ENCODE measurements at places on chromosomes 4 and X.

- peak; percentile 49 for DNase-seq
Measured at GRCh38 chr4:38873290-38873944, 5.8 kb downstream of the FAM114A1 start.

- no peak for DNase-seq
Measured at GRCh38 chrX:67044029-67044653, 405.3 kb upstream of the EDA2R start.

DNA sequence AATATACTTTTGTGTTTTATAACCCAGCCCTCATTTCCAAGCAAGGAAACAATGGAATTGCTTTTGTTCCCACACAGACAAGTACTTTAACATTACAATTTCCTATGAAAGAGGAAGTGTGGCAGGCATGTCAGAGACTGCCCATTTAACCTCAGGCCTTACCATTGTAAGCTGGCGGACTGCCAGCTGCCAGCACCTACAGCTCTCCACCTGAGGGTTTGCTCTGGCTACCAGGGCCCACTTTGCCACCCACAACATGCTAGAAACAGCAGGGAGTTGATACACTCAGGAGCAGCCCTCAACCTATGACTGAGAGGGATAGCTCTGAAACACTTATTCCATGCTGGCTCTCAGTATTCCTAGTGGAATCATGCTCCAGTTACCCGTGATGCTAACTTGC, 152.3 kb upstream of the PRDX4 start:
- DNase-seq = peak; percentile 26

DNA sequence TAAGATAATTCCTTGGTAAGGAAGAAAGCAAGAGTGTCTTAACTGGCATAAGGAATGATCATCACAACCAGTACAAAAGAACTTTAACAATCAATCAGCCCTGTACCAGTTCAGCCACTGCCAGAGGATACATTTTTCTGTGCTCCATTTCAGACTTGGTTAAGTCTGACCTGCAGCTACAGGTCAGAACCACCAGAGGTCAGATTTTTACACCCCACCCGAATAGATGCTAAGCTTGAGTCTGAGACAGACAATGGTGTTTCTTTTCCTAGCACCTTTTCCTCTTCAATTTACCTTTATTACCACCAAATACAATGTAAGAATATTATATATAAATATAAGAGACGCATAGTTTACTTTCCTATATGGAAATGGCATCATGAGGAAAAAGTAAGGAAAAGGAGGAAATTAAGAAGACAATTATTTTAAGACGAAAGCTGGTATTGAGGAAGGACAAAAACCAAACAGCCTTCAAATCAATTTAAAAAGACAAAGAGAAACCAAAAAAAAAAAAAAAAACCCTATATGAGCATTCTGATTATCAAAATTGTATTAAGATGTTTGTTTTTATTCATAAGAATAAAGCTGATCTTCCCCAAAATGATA, 215.3 kb upstream of the TTC29 start:
- DNase-seq = peak; percentile 47

- DNase-seq = no peak
Measured at GRCh38 chrX:23396263-23396662, 61.6 kb downstream of the PTCHD1 start.

DNA sequence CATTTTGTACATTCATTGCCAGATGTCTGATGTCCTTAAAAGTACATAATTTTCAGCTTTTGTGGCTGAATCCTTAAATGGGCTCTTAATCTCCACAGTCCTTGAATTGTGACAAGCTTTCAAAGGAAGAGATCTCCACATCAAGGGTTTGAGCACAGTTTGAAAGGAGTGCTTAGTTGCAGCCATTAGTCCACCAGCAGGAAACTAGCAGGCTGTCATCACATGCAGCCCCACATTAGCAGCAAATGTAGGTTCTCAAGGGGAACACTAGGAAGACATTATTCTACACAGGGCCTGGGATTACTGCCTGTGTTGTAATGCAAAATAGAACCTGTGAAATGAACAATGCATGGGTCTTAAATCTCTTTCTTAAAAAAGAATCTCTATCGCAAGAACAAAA, 173.2 kb downstream of the CBLL2 start:
- DNase-seq = no peak

- DNase-seq = no peak
Measured at GRCh38 chr4:127759893-127760292, 22.2 kb upstream of the HSPA4L start.

DNA sequence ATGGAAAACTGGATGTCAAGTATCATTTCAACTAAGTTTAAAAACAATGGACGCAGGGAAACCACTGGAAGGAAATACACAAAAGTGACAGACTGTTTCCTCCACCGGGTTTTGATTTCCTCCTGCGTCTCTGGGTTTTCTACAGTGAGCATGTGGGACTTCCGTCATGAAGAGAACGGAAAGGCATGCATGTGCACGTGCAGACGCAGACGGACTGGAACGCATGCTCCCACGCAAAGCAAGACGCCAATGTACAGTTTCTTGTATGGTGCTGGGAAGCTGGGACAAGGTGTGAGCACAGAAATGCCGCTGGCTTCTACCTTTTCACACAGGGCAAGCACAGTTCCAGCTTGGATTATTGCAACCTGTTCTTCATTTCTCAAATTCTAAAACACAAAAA, 30.3 kb upstream of the C4orf50 start:
- no peak for DNase-seq

GRCh38 chrX:9905288-9905687, 61.9 kb upstream of the CLDN34 start:
- no peak for DNase-seq

GRCh38 chrX:97474933-97475332, 591.2 kb downstream of the RPA4 start:
- DNase-seq = no peak

GRCh38 chr4:71240094-71240493, 98.7 kb upstream of the SLC4A4 start:
- DNase-seq = no peak

- no peak for DNase-seq
Measured at GRCh38 chr4:120158046-120158445, 91.4 kb upstream of the MAD2L1 start.

GRCh38 chr4:97468272-97468671, 675.0 kb downstream of the STPG2 start:
- no peak for DNase-seq

GRCh38 chr4:25818371-25818871, 44.4 kb downstream of the SEL1L3 start:
- DNase-seq = no peak

DNA sequence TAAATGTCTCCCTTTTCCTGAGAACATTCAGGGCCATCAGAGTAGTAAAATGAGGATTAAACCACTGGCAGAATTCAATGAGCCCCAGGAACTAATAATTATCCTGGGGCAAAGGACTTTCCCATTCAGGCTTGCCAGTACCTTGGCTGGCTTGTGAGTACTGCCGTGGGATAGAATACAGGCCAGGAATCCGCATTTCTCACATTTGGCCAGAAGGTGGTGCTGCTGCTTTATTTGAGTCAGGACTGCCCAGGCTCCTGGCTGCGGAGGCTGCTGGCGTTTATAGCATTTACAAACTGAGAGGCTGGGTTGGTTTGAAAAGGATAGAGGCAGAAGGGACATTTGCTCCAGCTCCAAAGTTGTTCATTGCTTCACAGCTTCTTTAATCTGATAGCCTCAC, 91.4 kb downstream of the RTL9 start:
- DNase-seq = peak; percentile 80

GRCh38 chrX:97524340-97524739, 640.6 kb downstream of the RPA4 start:
- DNase-seq = no peak
